ENCODE measurements at places on chromosomes 2 and 18.

DNA sequence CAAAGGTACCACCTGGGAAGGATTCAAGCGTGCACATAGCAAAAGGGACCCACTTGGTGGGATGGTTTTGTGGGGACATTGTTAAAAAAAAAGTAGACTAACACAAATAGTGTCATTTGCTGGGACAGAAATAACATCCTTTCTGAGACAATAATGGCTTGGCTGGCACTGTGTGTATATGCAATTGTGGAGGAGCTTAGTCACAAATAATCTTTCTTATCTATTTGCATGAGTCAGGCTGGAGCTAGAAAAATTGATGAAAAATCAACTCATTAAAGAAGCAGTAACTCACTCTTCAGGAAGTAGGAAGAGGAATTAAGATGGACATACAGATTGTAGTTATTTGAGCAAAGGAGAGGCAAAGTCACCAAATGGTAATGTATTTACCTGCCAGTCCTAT lies 29.5 kb upstream of the ITGB6 start:
- peak; percentile 72 for DNase-seq

GRCh38 chr2:46098621-46099062 lies 198.6 kb upstream of the EPAS1 start:
- DNase-seq = peak; percentile 90

GRCh38 chr18:45456090-45457021 lies 158.9 kb upstream of the SLC14A2 start:
- no peak for DNase-seq

DNA sequence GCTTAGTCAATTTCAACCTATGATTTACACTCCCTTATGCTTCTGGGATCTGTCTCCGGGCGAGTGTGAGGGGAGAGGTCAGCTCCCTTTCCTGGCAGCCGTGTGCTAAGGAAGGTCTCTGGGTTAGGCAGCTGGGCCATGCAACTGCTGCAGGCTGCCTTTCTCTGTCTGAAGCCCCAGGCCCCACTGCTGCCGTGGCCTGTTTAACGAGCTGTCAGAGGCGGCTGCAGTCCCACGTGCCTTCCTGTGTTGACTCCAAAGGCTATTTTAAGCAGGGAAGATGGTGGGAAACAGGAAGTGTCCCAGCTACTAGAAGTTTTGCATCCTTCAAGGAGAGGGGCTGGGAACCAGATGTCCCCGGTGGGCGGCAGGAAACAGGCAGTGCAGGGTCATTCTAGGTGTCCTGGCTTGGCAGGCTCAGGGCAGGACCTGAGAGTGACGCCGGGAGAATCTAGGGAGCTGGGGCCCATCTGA lies 186.4 kb downstream of the TNS1 start:
- DNase-seq = no peak

DNA sequence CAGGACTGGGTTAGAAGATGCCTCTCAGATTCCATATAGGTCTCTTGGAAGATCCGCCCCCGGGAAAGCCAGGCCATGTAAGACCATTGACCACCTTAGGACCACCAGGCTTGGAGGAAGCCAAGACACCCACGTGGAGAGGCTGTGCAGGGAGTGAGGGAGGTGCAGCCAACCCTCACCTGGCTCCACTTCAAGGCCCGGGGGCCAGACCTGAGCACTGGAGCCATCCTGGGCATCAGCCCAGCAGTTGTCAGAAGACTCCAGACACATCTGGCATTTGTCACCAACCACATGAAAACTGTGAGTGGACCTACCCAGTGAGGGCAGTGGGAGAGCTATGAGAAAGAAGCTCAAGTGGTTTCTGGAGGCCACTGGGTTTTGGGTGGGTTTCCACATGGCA lies 214.4 kb downstream of the MYT1L start:
- no peak for DNase-seq

DNA sequence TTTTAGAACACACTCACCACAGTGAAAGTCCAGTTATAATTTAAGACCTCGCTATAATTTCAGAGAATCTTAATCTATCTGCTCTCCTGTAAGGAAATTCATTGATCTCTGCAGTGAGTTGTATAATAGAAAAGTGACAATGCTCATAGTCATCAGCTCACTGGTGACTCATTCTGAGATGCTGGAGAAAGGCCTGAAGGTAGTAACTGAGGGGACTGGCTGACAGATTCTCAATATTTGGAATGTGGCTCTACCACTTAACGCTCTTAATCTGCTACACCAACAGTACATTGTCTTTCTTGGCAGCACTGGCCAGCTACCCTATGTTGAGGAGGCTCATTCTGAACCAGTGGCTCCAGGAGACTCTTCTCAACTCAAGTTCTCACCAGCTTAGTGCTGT lies 246.1 kb downstream of the RPRM start:
- DNase-seq = no peak

DNA sequence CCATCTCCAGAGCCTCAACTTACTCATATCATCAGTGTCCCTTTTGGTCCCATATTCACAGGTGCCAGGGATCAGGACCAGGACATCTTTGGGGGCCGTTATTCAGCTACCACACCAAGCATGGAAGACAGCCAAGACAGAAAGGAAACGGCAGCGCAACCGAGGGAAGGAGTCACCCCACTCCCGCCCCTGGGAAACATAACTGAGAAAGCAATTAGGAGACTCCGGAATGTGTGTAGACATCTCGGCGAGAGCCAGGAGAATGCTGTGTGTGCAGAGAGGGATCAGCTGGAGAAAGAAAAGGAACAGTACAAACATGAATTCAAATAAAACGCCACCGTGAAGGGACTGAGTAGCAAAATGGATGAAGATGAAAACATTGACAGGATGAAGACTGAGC lies 13.4 kb upstream of the BOK start:
- peak; percentile 39 for DNase-seq

DNA sequence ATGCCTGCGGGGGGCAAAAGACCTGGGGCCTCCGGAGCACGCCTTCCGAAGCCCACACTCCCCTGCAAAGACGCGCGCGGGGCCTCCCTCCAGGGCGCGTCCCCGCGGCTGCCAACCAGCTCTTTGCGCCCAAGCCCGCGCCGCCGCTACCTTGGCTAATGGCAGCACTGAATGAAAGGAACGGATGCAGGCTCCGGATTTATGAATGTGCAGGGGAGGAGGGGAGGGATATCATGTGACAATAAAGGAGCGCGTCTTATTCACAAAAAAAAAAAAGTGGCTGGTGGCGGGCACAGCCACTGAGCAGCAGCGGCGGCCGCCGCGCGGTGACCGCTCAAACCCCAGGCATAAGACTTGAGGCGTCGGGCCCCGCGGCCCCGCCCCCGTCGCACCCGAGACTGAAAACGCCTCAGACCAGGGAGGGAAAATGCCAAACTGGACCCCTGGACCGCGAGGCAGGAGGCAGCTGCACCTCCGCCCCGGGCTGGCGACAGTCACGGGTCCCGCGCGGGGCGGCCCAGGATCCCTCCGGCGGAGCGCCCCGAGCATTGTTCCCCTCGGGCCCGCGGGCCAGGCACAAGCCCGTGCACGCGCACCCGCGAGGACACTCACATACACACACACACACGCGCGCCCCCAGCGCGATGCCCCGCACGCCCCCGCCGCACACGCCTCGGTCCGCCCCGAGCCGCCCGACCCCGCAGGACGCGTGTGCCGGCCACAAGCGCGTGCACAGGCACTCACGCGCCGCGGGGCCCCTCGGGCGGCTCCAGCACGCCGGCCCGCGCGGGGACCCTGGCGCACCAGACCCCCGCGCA lies 1.6 kb downstream of the SPRED2 start:
- peak; percentile 39 for DNase-seq

DNA sequence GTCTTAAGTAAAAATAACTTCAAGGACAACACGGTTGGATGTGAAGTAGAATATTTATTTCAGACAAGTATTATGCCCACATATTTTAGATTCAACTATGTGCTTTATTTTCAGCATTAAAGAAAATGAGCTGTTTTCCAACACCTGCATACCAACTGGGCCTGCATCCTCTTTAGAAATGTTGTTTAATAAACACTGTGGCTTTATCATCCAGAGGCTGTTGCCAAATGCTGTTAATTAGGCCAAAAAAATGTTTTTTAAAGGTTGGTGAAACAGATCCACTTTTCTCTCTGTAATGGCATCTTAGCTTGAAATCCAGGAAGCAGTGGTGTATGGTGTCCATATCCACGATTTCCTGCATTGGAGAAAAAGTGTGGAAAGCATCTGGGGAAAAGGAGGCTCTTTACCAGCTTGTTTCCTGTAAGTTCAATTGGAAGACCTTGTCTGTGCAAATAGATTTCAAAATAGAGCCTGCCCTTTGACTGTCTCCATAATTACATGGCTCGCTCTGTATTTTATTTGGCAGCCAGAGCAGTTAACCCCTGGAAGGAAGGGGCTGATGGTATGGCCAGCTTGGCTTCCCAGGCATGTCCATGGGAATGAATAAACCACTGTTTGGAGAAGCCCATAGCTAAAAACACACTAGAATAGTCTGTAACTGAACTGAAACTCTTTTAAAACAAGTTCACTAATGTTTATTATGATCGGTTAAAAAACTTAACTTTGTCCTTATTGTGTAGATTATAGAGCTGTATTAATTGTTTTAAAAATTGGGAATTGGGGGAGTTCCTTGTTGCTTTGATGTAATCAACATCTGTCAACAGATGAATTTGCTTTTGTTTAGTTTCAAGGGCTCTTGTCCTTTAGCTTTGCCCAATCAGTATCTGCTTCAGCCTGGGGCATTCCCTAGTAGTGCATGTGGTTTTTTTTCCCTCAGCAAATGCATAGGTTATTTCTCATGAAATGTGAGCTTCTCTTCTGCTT lies 33.0 kb upstream of the DLX1 start:
- DNase-seq = peak; percentile 34

DNA sequence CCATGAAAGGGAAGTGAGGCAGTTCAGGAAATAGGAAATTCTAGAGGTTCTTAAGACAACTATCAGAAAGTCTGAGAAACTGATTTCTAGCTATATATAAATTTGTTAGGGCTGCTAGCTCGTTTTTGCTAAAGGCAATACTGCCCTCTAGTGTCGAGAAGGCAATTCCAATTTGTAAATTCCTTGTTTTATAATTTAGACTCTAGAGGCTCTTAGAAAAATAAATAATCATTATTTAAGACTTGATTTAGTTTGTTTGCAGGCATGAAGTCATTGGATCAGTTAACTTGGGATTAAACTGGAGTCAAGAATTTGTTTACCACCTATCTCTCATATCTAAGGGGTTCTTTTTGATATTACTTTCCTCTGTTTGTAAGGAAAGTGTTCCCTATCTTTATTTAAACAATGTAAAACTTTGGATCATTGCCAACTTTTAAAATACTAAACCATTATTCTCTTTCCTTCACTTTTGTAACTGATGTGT lies 66.2 kb downstream of the ACVR2A start:
- DNase-seq = peak; percentile 90

DNA sequence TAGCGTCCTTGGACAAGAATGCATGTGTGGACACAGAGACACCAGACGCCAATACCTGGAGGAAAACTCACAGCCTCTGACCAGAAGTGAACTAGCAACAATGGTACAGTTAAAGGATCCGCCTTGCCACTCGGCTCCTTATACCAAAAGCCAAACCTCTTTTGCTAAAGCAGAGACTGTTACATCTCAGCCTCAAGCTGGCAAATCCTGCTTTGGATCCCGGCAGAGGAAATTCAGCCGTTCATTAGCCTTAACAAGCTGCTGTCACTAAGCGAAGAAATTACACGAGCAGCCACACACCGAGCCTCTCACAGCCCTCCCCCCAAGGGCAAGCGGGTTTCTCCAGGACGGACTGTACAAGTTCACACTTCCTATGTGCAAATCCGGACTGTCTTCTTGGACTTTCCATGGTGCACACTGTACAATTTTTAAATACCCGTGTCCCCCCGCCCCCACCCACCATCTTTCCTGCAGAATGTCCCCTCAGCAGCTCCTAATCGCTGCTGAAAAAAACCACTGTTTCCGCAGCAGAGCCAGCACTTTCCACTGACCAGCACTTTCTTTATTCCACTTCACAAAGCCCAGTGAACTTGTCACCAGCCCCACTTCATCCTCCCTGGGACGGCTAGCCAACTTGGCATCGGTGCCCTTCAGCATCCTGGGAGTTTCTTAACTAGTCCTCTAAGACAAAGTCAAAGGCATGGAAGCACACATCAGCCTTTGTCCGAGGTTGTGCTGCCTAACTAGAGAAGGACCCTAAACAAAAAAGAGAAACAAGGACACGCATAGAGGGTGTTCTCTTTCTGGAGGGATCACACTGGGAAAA lies 1.5 kb downstream of the KLF7 start:
- peak; percentile 57 for DNase-seq

DNA sequence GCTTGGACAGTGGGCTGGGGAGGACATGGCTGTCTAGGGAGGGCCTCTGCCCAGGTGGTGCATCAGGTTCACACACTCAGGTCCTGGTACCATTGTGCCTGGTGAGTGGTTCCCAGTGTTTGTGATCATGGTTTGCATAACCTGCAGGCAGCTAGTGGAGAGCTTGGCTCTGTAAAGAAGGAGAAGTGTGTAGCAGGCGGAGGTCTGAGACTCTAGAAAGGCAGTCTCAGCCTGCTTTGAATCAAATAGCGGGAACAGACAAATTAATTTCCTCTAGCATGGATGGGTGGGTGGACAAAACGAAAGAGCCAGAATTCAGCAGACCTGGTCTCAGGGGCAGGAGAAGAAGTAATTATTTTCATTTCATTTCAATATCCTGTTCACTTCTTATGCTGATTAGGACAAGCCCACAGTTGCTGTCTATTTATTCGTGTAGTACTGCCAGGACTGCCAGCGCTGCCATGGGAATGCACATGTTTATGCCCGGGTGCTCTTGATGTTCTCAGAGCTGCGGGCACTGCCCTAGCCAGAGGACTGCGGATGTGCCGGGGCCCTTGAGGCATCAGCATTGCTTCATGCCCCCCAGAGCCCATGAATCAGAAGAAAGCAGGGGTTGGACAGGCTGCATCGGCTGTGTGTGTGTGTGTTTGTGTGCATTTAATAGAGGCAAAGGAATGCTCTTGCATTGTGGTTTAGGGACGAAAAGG lies 45.4 kb upstream of the DLX2 start:
- DNase-seq = no peak

- no peak for DNase-seq
These were observed 126.8 kb downstream of the ZNF521 start for GRCh38 chr18:25225151-25225550.

DNA sequence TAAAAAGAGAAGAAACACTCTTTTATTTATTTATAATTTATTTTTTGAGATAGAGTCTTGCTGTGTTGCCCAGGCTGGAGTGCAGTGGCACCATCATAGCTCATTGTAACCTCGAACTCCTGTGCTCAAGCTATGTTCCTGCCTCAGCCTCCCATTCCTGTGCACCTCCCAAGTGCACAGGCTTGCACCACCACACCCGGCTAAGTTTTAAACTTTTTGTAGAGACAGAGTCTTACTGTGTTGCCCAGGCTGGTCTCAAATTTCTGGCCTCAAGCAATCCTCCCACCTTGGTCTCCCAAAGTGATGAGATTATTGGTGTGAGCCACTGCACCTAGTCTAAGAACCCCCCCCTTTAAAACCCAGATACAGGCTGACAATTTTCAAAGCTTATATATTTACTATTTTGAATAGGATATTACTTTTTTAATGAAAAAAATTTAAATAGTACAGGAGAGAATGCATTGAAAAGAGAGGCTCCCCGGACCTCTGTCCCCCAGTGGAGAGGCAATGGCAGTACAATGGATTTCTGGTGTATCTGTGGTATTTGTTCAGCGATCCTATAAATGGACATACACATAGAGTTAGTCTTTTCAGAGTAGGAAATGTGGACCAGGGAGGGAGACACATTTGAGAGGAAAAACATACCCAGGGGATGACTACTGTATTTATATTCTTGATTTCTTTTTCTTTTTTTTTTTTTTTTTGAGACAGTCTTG lies 48.1 kb upstream of the CNOT11 start:
- peak; percentile 16 for DNase-seq

GRCh38 chr18:59639821-59640220 lies 57.4 kb downstream of the CCBE1 start:
- DNase-seq = no peak
